ENCODE measurements at places on chromosomes 2 and 18. TPM values are rescaled to one million over a fixed set of nuclear protein-coding genes. Genes with fewer than 3 reads are reported as not detected.

Gene KCNE4
- total RNA-seq = not detected

Gene GRHL1
- total RNA-seq = 1.8 TPM

Gene NBAS
- total RNA-seq = 38.7 TPM

Gene RFTN2
- total RNA-seq = not detected

Gene MRPL53
- 111 TPM for total RNA-seq

Gene CRYGC
- total RNA-seq = not detected

Gene CRYGD
- not detected for total RNA-seq

Gene LDAH
- 26.8 TPM for total RNA-seq

Gene CCL20
- not detected for total RNA-seq

Gene ACTG2
- total RNA-seq = not detected

Gene PROKR1
- total RNA-seq = 0.05 TPM

Gene BCS1L
- total RNA-seq = 52.2 TPM

Gene L3MBTL4
- 1.1 TPM for total RNA-seq

Gene CXCR1
- total RNA-seq = 0.54 TPM

Gene LHCGR
- not detected for total RNA-seq

Gene C2orf81
- 3.5 TPM for total RNA-seq

Gene SLC30A3
- 0.68 TPM for total RNA-seq

Gene TUBB8B
- total RNA-seq = not detected

Gene SERPINB4
- total RNA-seq = not detected

Gene UGT1A8
- not detected for total RNA-seq

Measured in T-helper 1 cell treated with Interleukin-12 subunit alpha and Interleukin-12 subunit beta and Interleukin-4 antibody, amounts not matched to agents 30 ng/mL and 1 ng/mL, for 36 hours (primary cell).